ENCODE measurements at places on chromosomes 16 and 17.

DNA sequence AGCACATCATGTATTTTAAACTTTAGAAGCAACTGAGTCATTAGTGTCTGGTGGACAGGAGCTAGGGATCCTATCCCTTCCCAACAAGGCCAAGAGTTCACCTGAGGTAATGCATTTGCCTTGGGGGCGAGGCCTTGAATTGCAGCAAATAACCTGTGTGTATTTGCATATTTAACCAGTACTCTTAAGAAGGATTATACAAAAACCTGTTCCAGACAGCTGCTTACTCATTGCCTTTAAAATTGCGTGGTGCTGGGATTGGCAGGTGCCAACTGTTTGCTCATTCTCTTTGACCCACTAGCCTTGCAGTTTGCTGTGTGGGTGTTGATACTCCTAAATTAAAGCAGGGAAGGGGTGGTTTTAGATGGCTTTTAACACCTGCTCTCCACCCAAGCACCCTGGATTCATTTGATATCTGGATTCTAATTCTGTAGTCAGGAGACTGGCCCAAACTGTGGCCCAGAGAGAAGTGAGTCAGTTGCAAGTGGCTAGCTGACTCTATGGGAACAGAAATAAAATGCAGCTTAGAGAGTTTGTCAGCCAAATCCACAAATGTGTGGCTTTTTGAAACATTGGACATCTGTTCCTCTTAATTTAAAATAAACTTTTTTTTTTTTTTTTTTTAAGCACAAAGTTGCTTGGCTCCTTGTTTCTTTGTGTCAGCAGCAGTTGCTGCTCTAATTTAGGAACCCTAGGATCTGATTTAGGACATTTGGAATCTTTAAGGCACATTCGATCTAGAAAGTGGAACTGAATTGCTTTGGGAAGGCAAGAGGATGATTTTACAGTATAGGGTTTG lies 46.9 kb downstream of the TUBD1 start:
- DNase-seq: no peak

DNA sequence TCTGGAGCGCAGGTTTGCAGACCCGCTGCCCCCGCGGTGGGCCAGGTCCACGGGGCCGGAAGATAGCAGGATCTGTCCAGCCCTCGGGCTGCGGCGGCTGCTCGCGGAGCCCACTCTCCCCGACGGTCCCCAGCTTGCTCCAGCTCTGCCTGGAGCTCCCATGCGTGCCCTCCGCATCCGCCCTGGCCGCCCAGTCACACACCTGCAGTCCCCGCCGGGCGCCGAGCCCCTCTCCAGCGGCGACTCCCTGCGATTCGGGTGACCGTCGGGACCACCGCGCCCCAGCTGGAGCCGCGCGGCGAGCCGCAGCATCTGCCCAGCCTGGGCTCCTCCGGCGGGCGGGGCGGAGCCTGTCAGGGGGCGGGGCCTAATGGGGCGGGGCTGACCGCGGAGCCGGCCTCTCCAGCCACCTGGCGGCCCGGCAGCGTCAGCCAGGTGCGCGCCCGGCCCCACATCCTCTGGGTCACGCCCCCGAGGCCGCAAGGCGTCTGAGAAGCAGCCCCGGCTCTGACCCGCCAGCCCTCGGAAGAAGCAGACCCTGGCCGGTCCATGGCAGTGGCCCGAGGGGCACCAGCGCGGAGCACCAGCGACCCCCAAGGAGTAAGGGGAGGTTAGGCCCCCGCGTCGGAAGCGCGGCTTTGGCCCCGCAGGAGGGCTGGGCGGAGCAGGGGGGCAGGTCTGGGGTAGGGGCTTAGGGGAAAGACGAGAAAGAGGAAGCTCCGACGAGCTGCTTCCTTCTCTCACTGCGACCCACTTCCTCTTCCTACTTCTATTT lies at the start of gene PIK3R5:
TSS of gene PIK3R5 (minus strand) at position 314 of the 775 bp plus-strand sequence. CDS start 54,213 bp downstream, outside the sequence.
- peak; percentile 93 for DNase-seq

DNA sequence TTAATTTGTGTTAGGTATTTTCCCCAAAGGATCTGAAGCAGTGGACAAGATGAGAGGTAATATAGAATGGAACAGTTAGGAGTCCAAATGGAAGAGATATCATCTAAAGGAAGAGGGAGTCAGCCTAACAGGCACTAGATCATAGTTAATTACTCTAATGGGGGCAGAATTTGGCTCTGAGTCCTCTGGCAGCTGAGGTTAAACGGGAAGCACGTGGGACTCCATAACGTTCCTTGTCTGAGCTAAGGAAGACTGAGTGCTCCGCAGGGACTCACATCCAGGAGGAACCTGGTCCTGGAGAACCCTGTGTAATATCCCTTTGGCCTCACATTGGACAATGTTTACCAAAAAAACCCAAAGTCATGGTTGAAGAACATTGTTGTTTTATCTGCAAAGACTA lies 46.6 kb upstream of the TEX2 start:
- DNase-seq: no peak

GRCh38 chr17:1001640-1002411 lies 4.9 kb downstream of the TIMM22 start:
- no peak for DNase-seq

DNA sequence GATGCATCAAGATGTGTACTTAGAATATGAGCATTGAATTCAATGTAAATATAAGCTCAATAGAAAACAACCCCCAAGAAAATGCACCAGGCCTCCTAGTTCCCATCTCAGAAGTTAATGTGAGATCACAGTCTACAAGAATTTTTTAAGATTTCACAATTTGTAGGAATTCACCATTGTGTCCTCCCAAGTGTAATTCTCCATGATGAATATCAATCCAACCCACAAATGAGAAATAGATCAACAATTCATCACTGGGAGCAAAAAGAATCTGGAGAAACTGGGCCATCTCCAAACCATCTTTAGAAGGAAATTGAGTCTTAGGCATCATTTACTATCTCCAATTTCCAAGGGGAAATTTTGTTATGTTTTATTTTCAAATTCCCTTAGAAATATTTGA lies 310.5 kb upstream of the GOT2 start:
- no peak for DNase-seq

DNA sequence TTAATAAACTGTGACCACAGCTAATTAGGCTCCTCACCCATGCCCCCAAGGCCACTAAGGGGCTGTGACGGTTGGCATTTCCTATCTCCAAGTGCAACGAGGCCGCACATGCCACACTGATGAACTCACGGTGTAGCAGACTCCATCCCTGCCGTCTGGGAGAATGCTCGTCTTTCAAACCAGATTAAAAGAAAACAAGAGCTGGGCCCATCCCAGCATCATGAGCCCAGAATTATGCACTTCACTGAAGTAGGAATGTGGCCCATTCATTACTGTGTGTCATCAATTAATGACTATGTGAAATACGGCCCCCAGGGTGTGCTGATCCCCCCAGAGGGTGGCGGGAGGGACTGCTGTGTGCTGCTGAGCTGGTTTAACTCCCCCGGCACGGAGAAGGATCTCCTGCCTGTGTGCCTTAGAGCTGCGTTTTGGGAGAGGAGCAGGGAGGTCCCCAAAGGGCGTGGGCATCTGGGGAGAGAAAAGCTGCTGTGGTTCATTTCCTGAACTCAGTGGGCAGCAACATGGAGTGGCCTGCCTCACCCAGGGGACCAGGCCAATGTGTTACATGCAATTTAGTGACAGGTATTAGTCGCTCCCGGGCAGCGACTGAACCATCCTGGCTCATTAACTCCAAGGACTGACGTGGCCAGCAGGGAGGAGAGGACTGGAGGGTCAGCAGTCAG lies 194.5 kb downstream of the FOXL1 start:
- no peak for DNase-seq

DNA sequence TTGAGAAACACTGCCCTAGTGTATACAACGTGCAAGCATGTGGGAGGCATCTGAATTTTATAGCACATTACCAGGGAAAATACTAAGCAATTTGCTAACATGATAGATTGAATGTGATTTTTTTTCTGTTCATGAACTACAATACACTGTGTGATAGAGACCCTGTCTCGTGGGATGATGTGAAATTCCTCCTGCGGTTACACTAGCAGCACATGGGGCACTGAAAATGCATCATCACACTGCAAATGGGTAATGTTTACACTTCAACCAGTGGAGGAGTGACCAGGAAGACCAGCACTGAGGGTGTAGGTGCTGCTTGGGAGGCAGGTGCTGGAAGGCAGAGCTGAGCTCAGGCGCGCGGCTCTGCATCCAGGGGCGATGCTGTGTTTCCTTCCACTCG lies 28.8 kb downstream of the ORC6 start:
- no peak for DNase-seq

DNA sequence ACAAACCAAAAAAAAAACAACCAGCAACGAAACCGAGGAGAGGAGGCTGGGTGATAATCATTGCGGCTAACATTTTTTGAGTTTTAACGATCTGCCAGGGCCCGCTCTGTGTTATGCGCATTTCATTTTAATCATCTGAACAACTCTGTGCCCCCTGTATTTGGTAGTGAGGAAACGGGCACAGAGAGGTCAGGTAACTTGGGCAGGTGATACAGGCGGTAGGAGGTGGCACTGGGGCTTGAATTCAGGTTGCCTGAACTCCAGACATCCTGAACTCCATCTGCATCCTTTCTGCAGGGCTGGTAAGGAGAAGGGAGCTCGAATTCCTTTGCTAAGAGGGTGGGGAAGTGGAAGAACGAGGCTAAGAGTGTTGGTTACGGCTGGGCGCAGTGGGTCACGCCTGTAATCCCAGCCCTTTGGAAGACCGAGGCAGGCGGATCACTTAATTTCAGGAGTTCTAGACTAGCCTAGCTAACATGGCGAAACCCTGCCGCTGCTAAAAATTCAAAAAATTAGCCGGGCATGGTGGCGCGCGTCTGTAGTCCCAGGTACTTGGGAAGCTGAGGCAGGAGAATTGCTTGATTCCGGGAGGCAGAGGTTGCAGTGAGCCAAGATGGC lies 1.1 kb downstream of the CLUAP1 start:
- no peak for DNase-seq

DNA sequence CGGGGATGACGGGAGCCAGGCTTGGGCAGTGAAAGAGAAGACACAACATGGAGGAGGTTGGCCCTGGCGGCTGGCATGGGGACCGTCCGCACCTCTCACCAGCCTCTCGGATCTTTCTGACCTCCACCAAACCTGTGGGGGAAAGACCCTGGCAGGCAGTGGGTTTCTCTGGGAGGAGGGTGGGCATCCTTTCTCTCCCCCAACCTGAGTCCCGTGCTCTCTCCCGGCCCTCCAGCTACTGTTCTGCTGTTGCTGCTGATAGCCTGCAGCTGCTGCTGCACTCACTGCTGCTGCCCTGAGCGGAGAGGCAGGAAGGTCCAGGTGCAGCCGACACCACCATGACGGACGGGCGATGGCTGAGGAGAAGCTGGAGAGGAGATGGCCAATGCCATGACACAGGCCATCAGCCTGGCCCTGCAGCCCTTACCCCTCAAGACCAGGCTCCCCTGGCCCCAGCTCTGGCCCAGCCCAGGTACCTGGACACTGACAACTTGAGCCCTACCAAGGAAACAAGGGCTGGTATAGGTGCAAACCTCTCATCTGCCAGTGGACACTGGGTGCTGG lies 7.4 kb downstream of the SMIM5 start:
- no peak for DNase-seq

- DNase-seq: no peak
These were observed 11.8 kb upstream of the FOXK2 start for GRCh38 chr17:82507631-82508175.

DNA sequence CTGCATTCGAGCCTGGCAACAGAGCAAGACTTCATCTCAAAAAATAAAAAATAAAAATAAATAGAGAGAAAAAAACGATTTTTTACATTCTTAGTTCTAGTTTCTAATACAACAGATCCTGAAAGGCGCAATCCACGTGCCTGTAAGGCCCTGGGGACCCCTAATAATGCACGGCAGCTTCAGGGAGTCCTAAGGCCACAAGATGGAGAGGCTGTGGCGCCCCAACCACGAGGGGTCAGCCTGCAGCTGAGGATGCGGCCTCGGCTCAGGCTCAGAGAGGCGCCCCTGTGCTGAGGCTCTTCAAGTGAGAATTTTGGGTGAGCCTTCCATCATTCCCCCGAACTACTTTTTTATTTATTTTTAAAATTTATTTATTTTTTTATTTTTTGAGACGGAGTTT lies 10.9 kb downstream of the P4HB start:
- DNase-seq: no peak

DNA sequence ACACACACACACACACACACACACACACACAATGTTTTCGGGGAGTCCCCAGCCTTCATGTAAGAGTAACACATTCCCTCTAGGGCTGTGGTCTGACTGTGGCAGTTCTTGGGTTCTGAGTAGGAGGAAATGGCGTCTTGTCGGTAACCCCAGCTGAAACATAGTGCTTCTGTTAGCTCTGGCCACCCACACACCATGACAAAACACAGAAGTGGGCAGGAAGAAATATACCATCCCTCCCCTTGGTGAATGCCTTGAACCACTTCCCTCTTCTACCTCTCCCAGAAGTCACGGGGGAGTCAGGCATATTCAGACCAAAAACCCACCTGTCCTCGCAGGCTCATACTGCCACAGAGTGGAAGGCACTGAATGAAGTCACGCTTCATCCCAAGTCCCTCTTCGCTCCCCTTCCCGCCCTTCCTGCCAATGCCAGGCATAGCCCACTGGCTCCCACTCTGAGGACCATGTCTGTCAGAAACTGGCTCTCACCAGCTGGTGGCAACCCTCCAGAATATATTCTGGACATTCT lies 11.5 kb downstream of the SLC35B1 start:
- DNase-seq: no peak

- DNase-seq: no peak
These were observed at the start of gene SOX15 for GRCh38 chr17:7589891-7590691. Gene SOX15, minus strand, starts transcription at chr17:7590094. Its CDS starts 418 bp downstream, at chr17:7589676.
